ENCODE measurements at places on chromosomes 3 and 15.

DNA sequence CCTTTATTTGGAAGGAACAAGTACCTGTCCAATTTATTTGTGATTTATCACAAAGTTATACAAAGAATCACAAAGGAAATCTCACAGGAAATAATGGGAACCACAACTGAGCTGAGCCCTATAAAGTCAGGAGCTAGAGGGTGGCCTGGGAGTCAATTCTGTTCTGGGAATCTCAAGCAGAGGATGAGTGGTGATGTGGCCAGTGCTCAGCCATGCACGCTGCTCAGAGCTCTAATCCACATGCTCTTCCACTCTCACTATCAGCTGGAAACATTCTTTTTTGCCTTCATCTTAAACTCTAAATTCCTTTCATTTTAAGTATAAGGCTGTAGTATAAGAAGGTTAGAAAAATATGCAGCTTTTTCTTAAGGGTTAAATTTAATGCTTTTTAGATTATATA, 36.6 kb downstream of the UACA start:
- no peak overlapping the region for H3K4me3 ChIP-seq
- peaks cover 8% of the 10 kb centered on the region for H3K4me1 ChIP-seq
- H3K27ac ChIP-seq = no peak overlapping the region
- 0 out of 2 replicates have a peak, but pooled peaks cover 5% of the 10 kb centered on the region for H3K36me3 ChIP-seq

- no peak overlapping the region for H3K27ac ChIP-seq
- peaks cover 7% of the 10 kb centered on the region for H3K4me1 ChIP-seq
- no peaks in the 10 kb centered on the region for H3K27me3 ChIP-seq
- DNase-seq = no peak
- H3K4me3 ChIP-seq = no peak overlapping the region
- no peaks in the 10 kb centered on the region for H3K36me3 ChIP-seq
Measured at GRCh38 chr3:169634618-169635236, 28.8 kb downstream of the MECOM start.

- no peak for DNase-seq
- H3K27ac ChIP-seq = no peak overlapping the region
- no peaks in the 10 kb centered on the region for H3K36me3 ChIP-seq
- no peaks in the 10 kb centered on the region for H3K27me3 ChIP-seq
- H3K4me1 ChIP-seq = no peaks in the 10 kb centered on the region
- no peak overlapping the region for H3K4me3 ChIP-seq
Measured at GRCh38 chr15:93047621-93048425, 41.2 kb downstream of the RGMA start.

DNA sequence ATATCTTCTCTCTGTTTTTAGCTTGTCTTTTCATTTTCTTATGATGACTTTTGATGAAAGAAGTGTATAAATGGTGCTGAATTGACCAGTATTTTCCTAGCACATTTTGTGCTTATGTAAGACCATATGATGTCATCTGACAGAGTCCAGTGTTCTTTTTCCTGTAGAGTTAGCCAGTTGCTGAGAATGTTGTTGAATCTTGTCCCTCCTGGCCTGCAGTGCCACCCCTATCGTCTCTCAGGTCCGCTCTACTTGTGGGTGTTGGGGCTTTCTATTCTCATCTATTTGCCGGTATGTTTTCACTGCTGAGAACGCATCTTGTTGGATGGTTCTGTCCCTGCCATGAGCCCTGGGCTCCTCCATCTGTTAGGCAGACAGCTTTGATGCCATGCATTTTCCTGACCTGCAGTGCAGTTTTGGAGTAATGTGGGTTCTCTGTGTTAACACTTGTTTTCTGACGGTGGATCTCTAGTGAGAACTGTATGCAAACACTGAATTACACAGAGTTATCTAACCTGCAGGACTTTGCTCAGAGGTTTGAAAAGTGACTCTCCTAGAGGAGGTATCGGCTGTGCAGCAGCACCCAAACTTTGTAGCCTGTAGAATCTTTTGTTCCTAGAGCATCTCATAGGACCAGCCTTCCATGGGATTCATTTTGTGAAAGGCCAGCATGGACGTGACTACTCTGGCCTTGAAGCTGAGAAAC, 44.6 kb downstream of the SLC6A20 start:
- DNase-seq = no peak
- H3K4me3 ChIP-seq = no peak overlapping the region
- no peak overlapping the region for H3K27ac ChIP-seq
- H3K27me3 ChIP-seq = no peaks in the 10 kb centered on the region

GRCh38 chr3:133384331-133385027, 15.4 kb upstream of the BFSP2 start:
- H3K27ac ChIP-seq = no peak overlapping the region
- peaks cover 4% of the 10 kb centered on the region for H3K4me1 ChIP-seq
- H3K27me3 ChIP-seq = peaks cover 11% of the 10 kb centered on the region
- DNase-seq = no peak
- H3K36me3 ChIP-seq = no peaks in the 10 kb centered on the region
- H3K4me3 ChIP-seq = no peak overlapping the region

- no peaks in the 10 kb centered on the region for H3K27me3 ChIP-seq
- peaks cover 49% of the 10 kb centered on the region for H3K36me3 ChIP-seq
- no peaks in the 10 kb centered on the region for H3K4me1 ChIP-seq
- H3K27ac ChIP-seq = no peak overlapping the region
Measured at GRCh38 chr15:38486936-38487335, 33.0 kb downstream of the FAM98B start.

DNA sequence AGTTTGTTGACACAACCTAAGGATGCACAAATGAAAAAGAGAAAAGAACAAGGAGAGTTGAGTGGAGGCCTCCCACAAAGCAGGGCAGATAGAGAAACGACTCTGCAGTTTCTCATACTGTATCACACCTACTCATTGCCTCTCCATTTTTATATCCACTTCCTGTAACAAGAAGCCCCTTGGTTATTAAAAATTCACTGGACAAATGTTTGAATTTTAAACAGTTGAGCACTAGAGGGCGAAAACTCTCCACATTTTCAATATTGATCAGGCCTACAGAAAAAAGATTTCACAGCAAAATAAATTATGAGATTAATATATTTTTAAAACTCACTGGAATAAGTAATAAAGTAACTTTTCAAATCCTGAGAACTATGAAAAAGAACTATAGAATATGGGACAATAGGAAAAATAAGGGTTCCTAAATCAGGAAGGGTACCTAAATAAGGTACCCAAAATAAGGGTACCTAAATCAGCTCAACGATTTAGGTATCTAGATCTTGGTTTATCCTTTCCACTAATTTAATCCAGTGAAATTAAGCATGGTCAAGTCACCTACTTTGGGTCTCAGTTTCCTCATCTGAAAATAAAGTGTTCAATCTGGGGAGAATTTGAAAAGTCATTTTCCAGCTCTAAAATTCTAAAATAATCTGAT, 47.0 kb upstream of the PPIB start:
- no peaks in the 10 kb centered on the region for H3K27me3 ChIP-seq
- H3K27ac ChIP-seq = no peak overlapping the region
- H3K36me3 ChIP-seq = peaks cover 58% of the 10 kb centered on the region
- no peak overlapping the region for H3K4me3 ChIP-seq
- H3K4me1 ChIP-seq = no peaks in the 10 kb centered on the region
- no peak for DNase-seq

- DNase-seq = no peak
- H3K36me3 ChIP-seq = no peaks in the 10 kb centered on the region
- no peaks in the 10 kb centered on the region for H3K27me3 ChIP-seq
- H3K27ac ChIP-seq = no peak overlapping the region
- H3K4me1 ChIP-seq = no peaks in the 10 kb centered on the region
Measured at GRCh38 chr3:42368861-42369260, 41.5 kb downstream of the LYZL4 start.

- H3K27me3 ChIP-seq = no peaks in the 10 kb centered on the region
- H3K36me3 ChIP-seq = no peaks in the 10 kb centered on the region
- no peaks in the 10 kb centered on the region for H3K4me1 ChIP-seq
- no peak overlapping the region for H3K4me3 ChIP-seq
- no peak for DNase-seq
Measured at GRCh38 chr3:74603292-74603691, 11.2 kb downstream of the CNTN3 start.

GRCh38 chr3:23002836-23003732, 200.0 kb upstream of the UBE2E2 start:
- no peaks in the 10 kb centered on the region for H3K36me3 ChIP-seq
- H3K27ac ChIP-seq = no peak overlapping the region
- H3K4me1 ChIP-seq = peaks cover 22% of the 10 kb centered on the region
- no peak overlapping the region for H3K4me3 ChIP-seq
- H3K27me3 ChIP-seq = no peaks in the 10 kb centered on the region

- H3K4me3 ChIP-seq = no peak overlapping the region
- peaks cover 58% of the 10 kb centered on the region for H3K36me3 ChIP-seq
- no peaks in the 10 kb centered on the region for H3K27me3 ChIP-seq
- no peak overlapping the region for H3K27ac ChIP-seq
Measured at GRCh38 chr3:31953091-31953490, 28.0 kb downstream of the OSBPL10 start.

GRCh38 chr3:2274526-2274925, 175.9 kb downstream of the CNTN4 start:
- no peaks in the 10 kb centered on the region for H3K4me1 ChIP-seq
- no peaks in the 10 kb centered on the region for H3K36me3 ChIP-seq
- H3K4me3 ChIP-seq = no peak overlapping the region
- H3K27me3 ChIP-seq = no peaks in the 10 kb centered on the region
- no peak for DNase-seq

GRCh38 chr3:25479727-25480010, 51.6 kb downstream of the RARB start:
- H3K27me3 ChIP-seq = no peaks in the 10 kb centered on the region
- H3K4me1 ChIP-seq = no peaks in the 10 kb centered on the region
- no peaks in the 10 kb centered on the region for H3K36me3 ChIP-seq
- H3K27ac ChIP-seq = no peak overlapping the region
- no peak for DNase-seq
- H3K4me3 ChIP-seq = no peak overlapping the region
